BE2C (cell line): ENCODE measurements at places on chromosomes 7 and 10.

DNA sequence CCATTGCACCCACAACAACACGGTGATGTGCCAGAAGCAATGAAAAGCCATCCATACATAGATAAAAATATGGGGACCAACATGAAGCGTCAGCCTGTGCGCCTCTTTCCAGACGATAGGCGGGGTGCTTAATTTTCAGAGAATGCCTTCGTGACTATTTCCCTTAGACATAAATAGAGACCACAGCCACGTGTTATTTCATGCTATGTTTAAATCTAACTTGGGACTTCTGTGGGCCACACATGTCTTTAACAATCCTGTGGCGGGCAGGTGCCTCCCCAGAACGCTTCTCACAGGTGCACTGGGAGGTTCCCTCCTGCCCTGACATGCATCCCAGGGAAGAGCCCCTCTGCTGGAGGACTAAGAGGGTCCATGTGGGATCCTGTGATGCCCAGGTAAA lies 259.7 kb downstream of the ADARB2 start:
- no peak for DNase-seq

DNA sequence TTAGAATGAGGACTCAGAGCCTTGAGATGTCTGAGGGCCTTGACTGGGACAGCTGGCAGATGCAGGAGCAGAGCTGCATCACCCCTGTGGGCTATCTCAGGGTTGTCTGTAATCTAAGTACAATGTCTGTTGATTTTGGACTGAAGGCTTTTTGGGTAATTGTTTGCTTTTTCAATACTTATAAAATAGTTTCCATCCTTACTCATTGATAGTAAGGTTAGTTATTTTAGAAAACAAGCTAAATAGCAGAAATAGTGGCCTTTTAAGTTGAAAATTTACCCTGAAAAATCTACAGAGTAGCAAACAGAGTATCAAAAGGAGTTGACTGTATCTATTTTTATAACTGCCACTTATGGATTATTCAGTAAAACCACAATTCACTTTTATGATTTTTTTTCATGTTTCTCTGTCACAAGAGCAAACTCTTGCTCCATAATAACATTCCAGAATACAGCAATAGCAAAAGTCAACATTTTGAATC lies 179.7 kb downstream of the CFTR start:
- DNase-seq: no peak

GRCh38 chr7:2965745-2966270 lies 77.9 kb downstream of the CARD11 start:
- DNase-seq: no peak

DNA sequence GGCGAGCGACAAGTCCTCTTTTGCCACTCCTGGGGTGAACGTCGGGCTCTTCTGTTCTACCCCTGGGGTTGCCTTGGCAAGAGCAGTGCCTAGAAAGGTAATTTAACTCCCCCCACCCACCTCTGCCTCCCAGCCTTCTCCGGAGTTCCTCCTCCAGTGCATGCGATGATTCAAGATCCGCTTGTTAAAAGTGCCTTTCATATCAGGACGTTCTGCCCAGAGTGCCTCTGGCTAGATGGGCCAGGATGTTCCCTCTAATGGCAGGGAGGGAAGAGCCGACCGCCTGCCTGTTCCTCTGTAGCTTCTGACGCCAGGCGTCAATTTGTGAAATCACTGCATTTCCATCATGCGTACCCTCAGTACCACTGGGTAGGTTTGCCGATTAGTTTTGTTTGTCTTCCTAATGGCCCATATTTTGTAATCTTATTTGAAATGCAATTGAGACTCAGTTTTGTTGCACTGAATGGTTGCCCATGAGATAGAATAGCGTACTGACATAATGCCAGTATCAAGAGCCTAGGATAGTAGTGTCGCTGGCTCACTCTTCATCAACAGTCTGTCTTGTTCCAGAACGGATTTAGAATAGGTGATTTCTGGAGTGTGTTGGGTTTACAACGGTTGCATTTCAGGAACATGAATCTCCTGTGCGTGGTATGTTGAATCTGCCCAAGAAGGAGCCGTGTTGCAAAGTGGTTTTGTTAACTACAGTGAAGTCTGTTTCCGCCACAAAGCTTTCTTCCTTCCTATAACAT lies 13.5 kb downstream of the ECHDC3 start:
- peak; percentile 22 for DNase-seq

GRCh38 chr10:76982671-76983070 lies 654.9 kb downstream of the KCNMA1 start:
- DNase-seq: no peak

- DNase-seq: no peak
These were observed 9.2 kb upstream of the EPHA1 start for GRCh38 chr7:143417734-143418383.

DNA sequence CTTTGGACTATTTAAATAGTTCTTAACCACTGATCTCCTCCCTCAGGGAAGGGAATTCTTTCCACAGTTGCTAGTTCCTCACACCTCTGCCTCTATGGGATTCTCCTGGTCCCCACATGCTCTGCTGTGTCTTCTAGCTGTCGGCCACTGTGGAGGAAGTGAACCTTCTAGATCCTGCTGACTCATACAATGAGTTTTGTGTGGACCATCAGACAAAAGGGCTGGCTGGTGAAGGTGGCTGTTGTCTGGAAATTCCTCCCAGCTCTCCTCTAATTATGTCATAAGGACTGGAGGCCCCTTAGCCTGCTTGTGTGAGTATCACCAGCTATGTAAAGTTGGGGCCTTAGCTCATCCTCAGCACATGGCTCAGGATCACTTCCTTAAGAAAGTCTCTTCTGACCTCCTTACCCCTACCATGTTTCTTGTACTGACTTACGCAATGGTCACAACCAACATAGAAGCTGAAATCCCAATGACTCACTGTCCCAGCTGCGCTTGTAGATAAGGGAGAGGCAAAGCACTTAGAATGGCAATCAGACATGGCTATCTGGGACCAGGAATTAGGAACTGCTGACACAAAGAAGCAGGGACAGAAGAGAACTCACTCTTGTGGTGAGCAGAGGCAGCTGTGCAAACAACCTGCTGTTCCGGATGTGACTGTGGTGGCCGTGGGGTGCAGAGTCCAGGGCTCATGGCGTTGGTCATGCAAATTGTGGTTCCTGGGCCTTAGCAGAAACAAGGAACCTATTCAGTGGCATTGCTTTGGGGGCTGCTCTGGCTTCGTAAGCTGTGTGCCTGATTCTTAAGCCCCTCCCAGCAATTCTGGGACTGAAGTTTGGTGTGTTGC lies 2.5 kb upstream of the MACC1 start:
- peak; percentile 63 for DNase-seq

DNA sequence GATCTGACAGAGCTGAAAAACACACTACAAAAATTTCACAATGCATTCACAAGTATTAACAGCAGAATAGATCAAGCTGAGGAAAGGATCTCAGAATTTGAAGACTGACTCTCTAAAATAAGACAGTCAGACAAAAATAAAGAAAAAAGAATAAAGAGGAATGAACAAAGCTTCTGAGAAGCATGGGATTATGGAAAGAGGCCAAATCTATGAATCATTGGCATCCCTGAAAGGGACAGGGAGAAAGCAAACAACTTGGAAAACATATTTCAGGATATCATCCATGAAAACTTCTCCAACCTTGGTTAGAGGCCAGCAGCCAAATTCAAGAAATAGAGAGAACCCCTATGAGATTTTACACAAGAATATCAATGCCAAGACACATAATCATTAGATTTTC lies 804.8 kb upstream of the IGFBP3 start:
- no peak for DNase-seq
